ENCODE measurements at places on chromosomes 2 and 18. TPM values are rescaled to one million over a fixed set of nuclear protein-coding genes. Genes with fewer than 3 reads are reported as not detected.

DNA sequence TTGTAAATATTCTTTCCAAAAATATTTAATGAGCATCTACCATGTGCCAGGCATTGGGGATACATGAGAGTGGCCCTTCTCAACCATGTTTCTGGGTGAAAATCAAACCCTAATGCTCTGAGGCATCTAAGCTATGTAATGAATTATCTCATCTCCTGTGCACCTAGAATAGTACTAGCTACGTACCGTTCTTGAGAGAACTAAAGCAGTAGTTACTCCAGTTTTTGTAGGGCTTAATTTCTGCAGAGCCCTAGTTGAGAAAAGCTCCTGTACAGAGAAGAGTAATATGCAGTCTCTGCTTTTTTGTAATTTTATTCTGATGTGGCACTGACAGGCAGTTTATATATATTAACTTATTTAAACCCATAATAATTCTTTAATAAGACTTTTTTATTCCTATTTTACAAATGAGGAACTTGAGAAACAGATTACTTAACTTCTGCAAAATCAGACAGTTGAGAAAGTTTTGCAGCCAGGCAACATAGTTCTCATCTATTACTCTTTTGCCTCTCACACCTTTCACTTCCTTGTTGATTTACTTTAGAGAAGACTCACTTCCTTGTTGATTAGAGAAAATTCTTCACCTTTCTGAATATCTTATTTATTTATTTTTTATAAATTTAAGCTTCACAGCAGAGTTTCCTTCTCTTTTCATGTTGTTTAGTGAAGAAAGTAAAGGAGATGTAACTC, 3.1 kb downstream of the SPOPL start:
- no peak for DNase-seq

Gene SCYGR4
- total RNA-seq: not detected

DNA sequence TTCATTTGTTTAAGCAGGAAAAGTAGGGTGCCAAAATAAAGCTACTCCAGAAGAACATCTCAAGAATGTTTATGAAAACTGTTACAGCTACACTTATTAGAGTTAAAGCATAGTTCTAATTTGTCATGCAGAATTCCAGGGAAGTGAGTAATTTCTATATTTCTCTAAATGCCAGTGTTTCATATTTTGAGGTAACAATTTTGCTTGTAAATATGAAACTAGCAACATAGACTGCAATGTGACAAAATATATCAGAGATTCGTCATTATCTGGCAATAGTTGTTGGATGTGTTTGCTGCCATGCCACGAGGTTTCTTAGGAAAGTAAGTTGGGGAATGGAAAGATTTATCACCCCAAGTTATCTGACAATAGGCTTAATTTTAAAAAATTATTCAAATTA, 424.1 kb upstream of the ZEB2 start:
- DNase-seq: no peak

Gene LYPD6B
- not detected for total RNA-seq

Gene C2orf69
- 12.5 TPM for total RNA-seq

DNA sequence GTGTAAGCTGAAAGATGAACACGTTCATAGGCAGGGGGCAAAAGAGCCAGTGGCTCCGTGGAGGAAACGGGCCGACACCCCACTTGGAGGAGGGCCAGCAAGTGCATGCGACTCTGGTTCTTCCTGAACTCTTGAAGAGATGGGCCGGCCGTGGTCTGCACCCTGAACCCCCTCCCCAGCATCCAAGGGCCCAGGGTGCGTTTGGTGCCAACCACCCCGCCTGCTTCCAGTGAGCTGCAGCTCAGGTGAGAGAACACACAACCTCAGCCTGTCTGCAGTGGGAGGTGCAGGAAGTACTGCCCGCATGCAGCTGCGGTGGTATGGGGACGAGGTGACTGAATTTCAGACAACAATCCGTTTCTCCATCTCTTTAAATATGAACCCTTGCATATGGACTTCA, 58.9 kb downstream of the ADNP2 start:
- DNase-seq: no peak

- DNase-seq: no peak
These were observed 216.5 kb upstream of the SLC8A1 start for GRCh38 chr2:40668425-40668824.
